ENCODE measurements at places on chromosomes 2 and 18.

DNA sequence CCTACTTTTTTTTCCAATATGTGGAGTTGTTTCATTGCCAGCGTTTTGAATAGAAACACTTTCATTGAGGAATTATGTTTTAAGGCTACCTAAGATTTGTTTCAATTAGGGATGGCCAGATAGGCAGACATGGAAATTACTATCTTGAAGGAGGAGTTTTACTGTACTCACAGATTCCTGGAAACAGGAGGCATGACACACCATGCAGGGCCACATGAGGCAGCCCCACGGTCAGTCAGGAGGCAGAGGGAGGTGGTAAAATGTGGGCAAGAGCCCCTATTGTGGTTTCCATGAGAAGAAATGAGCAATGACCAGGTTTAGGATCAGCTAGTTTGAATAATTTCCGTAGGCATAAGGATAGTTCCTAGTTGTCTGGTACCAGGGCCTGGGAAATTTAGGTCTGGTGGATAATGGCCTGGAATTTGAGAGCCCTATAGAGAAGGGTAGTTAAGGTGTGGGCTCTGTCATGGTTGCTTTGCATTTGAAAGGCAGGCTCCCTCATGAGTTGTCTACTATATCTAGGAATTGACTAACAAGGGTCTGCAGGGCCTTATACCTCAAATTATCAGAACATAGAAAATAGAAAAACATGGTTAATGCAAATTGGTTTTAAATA is 360.0 kb upstream of the KCNJ3 start:
- DNase-seq, result no peak

DNA sequence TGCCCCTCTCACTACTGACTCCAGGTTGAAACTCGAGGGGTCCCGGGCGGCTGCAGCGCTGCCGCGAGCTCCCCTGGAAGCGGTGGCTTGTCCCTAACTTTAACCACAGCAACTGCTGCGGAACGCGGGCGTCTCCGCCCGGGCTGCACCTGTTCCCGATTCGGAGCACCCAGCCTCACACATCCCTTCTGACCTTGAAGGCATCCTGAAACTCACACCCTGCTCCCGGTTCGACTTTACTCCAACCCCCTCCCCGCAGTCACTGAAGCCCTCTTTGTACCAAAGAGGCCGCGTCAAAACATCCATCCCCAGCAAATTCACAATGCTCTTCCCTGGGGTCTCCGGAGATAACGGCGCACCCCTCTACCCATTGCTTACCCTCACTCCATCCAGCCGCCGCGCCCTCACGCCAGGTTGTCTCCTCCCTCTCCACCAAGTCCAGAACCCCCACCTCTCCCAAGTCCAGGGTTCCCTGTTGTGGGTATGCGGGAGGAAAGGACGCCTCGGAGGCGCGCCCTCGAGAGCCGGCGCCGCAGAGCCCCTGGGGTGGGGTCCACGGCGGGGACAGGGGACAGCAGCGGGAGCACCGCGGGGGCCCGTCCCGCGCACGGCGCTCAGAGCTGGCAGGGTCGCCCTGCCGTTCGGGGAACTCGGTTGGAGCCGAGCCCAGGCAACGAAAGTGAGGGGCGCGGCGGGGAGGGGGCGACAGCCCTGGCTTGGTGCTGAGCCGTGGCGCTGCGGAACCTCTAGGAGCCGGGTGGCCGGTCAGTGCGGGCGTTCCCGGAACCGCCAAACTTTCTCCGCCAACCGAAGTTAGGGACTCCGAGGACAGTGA is 934 bp downstream of the MYO5B start:
- DNase-seq, result no peak

- DNase-seq, result no peak
These were observed 174.4 kb upstream of the MEX3C start for GRCh38 chr18:51371929-51372328.

GRCh38 chr2:129565551-129566109 is 413.8 kb upstream of the RAB6C start:
- DNase-seq, result no peak

DNA sequence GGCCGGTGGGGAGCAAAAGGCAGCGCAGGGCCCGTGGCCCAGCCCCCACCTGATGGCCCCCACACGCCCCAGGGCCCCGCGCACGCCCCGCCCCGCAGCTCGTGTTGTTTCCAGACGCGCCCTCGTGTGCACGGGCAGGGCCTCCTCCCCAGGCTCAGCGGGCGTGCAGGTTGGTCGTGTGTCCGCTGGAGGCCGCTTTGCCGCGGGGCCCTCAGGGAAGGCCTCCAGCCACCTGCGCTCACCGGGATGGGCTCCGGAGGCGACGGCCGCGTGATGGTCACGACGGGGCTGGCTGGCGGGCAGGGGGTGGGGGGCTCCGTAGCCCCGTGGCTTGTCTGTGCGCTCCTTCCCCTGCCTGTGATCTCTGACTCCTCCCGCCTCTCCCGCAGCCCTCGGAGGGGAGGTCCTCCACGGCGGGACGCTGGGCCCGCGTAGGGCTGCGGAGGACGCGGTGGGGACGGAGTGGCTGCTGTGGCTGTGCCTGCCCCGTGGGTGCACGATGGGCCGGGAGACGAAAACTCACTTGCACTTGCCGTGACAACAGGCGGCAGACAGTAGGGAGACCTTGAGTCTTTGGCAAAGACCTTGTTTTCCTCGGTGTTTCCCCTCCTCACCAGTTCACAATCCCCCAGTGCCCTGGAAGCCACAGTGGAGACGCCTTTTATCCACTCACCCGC is 67.1 kb downstream of the RTP5 start:
- no peak for DNase-seq

DNA sequence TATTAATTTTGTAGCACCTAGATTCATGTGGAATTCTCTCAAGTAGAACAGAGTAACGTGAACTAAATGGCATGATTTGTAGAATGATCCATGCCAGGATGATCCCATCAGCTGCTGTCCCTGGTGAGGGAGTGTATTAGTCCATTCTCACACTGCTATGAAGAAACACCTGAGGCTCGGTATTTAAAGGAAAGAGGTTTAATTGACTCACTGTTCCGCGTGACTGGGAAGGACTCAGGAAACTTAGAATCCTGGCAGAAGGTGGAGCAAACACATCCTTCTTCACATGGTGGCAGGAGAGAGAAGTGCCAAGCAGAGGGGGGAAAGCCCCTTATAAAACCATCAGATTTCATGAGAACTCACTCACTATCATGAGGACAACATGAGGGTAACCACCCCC is 312.6 kb downstream of the PTPRM start:
- DNase-seq, result no peak

GRCh38 chr2:239013678-239013976 is 165.7 kb downstream of the TWIST2 start:
- no peak for DNase-seq

DNA sequence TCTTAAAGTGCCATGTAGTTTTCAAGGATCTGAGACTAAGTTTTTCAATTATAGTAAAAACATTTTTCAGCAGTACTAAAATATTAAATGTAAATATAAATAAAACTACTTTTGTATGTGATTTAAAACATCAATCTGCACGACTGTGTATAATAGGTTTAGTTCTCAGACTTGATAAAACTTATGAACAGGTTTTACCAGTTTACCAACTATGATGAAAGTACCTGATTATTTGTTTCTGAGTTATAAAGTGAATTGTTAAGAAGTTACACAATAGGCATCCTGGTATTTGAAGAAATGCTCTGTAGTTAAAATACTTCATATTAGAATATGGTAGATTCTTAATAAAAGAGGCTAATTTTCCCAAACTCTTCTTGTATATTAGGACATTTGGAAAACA is 14.8 kb downstream of the RELCH start:
- DNase-seq, result no peak

DNA sequence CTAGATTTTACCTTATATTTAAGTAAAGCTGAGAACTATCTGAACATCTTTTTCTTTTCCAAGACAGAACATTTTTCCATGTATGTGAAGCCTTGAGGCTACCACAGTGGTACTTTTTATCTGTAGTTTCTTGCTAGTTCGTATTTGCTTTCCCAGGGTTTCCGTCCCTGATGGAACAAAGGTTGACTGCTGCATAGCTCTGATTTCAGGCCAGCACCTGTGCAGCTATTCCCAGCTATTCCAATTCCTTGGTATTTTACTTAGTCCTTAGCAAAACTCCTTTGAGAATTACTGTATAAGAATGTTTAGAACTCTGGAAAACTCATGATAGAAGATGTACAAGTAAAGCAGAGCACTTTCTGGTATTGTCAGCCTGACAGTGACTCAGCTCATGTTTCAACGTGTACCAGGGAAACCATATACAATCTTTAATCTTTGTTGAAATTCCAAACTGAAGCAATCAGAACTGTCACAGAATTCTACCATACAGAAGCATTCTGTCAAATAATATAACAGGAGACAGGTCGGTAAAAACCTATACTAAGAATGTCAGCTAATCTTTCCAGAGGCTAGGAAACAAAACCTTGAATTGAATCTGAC is 162.2 kb downstream of the PKP4 start:
- no peak for DNase-seq

GRCh38 chr2:46852124-46852523 is 63.5 kb downstream of the MCFD2 start:
- DNase-seq, result no peak

- DNase-seq, result no peak
These were observed 75.8 kb downstream of the LONRF2 start for GRCh38 chr2:100246163-100247145.

DNA sequence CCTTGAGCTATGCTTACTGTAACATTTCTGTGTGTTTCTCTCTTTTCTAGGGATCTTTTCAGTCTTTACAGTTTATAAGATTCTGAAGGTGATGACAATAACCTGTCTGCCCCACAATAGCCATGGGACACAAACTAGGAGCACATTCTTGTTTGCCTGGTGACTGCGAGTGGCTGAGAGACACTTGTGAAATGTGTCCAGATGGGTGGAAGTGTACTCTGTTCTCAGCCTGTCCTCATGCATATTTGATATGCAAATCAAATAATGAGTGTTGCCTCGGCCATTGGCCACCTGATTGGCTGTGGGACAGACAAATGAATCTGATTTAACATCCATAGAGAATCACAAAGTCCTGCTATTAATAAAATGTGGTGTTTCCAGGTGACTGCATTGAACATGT is 246.2 kb downstream of the HNMT start:
- no peak for DNase-seq

- no peak for DNase-seq
These were observed 25.2 kb upstream of the LCLAT1 start for GRCh38 chr2:30421604-30422443.

GRCh38 chr18:75267643-75268363 is 57.2 kb downstream of the TSHZ1 start:
- DNase-seq, result no peak

DNA sequence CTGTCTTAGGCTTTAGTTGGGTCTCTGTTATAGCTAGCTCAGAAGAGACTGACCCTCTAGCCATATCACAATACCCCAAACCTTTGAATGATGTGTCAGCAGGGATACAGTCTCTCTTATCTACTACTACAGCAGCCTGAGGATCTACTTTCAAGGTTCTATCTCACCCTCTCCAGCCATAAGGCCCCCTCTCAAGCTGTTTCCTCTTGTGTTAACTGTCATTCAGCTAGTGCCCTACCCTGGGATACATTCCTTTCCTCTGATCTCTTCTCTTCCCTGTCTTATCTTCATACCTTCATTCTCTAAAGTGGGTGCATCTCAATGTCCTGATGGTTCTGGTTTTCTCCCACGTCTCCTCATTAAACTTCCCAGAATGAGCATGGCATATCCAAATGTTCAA is 434.7 kb downstream of the NRXN1 start:
- DNase-seq, result no peak

DNA sequence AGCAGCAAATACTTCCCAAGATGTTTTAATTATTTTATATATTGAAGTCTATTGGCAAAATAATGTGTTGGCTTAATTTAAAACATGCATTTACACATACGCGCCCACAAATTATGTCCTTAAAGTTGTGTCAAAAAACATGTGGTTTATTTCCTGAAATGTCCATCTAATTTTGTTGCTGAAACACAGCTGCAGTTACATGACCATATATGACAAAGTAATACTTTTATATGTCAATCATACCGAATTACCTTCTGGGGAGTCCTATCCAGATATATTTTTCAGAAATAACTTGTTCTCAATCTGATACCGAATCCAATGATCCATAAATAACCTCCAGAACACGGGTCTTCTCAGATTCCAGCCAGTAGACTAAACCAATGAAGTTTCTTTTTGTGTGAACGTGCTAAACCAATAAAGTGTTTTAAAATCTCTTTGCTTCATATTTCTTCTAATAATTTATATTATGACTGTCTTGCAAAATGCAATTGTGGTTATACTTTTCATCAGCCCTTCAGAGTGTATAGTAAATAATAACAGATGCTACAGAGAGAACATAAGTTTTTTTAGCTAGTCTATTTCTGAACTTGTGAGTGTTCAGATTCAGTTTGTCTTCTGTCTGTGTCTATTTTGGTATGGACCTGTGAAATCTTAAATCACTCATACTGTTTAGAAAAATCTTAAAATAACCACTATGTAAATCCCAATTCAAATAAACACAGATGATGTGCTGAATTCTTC is 2.4 kb downstream of the SCG2 start:
- DNase-seq, result no peak

- DNase-seq, result no peak
These were observed 71.2 kb downstream of the CTAGE1 start for GRCh38 chr18:22346401-22346952.

- no peak for DNase-seq
These were observed 321.4 kb downstream of the IRS1 start for GRCh38 chr2:226478109-226478809.

DNA sequence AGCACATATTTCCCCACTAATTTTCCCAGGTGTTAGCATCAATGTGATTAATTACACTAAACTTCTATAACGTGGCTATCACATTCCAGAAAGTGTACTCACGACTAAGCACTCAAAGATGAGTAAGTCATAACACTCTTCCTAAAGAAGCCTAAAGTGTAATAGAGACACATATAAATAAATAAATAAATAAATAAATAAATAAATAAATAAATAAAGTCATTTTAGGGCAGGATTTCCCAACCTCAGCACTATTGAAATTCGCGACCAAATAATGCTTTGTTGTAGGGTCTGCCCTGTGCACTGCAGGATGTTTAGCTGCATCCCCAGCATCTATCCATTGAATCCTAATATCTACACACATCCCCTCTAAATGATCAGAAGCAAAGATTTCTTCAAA is 390.9 kb downstream of the CDH7 start:
- DNase-seq, result no peak

- no peak for DNase-seq
These were observed 60.0 kb downstream of the ROCK1 start for GRCh38 chr18:21051620-21052019.

DNA sequence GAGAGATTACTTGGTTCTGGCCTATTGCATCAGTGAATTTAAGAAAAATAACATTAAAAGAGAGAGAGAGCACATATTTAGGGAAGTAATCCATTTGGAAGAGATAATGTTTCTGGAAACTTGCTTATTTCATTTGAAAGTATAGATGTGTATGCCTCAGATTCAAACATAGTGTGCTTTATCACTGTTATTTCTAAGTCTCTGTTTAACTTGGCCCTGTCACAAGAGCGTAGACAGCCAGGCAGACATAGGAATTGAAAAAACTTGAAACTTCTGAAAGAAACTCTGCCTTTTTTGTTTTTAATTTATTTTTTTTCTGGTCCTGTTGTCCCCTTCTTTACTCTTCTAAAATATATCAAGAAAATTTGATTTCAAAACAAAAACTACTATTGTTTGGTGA is 849.1 kb downstream of the CNTNAP5 start:
- DNase-seq, result no peak

All from stimulated activated CD8-positive, alpha-beta memory T cell treated with anti-CD3 and anti-CD28 coated beads, Interleukin-2, amount 100 ng/mL, for 48 hours (primary cell).